Prostate gland (tissue), 2 donors: ENCODE measurements at places on chromosomes 4 and X.

DNA sequence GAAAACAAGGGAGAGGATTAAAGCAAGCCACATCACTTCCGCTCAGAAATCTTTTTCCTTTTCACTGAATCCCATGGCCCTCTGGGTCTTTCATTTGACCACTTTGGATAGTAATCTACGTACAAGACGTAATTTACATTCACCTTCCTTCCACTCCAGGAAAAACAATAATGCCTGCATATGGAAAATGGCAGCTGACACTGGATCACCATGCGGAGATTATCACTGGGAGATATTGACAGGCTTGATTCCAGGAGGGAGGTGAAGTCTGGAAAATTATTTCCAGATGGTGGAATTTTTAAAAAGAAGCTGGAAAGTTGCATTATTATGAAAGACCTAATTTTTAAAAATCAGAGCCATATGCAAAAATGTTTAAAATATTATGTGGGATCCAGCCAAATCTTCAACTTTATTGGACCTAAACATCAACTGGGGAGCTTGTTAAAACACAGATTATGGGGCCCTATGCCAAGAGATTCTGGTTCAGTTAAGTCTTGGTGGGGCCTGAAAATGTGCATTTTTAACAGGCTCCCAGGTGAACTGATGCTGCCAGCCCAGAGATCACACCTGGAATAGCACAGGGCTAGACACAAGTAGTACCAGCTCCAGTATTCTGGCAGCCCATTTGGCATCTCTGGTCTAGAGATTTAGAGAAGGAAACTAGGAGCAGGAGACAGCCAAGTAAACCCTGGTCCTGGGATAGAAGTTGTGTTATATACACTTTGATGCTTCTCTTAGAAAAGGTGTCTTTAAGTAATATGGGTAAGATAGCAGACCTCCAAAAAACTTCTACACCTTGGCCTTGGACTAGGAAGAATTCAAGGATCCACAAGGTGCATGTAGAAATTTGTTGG is 290.3 kb upstream of the LDB2 start:
- DNase-seq: no peak

GRCh38 chr4:140826701-140827027 is 70.5 kb upstream of the TBC1D9 start:
- no peak for DNase-seq

GRCh38 chrX:53239474-53239873 is 14.5 kb upstream of the KDM5C start:
- no peak for DNase-seq

GRCh38 chrX:7272346-7272745 is 124.4 kb upstream of the PUDP start:
- DNase-seq: no peak

DNA sequence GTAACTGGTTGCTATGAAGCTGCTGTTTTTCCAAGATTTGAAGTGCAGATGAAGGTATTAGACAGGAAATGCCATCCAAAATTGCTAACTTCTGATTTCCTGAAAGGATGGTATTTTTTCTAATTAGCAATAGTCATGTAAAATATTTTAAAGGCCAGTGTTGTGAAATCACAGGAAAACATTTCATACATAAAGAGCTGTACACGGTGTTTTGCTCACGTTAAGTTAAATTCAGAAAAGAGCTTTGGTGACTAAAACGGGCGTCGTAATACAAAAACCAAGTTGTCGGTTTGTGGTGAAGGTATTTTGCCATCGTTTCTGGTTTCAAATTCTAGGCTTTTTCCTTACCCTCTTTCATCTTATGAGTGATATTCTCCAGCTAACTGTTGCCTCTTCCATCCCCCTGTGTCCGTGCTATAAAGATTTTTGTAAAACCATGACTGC is 39.8 kb downstream of the AFF1 start:
- no peak for DNase-seq
